ENCODE measurements at places on chromosomes 2 and 18.

DNA sequence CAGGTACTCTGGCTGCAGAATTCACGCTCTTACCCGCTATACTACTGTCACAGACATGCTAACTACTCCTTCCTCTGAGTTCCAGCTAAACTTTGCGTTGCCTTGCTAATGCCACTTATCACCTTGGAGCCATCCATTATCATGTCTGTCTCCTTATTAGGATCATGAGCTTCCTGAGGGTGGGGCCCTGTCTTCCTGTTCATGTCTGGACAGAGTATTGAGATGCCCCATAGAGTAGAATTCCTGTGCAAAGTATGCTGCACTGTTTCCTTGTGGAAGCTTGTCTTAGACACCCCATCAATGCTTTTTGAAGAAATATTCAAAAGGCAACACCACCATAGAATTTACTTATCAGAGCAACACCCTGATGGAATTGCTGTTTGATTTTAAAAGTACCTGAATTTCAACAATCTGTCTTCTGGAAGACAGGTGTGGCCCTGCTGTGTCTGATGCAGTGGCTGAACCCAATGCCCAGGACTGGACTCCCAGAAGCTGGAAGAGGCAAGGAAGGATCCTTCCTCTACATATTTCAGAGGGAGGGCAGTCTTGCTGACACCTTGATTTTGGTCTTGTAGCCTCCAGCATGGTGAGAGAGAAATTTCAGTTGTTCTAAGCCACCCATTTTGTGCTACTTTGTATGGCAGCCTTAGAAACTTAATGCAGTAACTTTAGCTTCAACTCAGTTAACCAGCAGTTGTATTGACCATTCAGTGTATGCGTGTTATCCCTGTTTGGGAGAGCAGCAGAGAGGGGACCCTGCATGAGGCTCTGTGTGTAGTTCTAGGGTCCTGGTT is 5.6 kb downstream of the LAMA3 start:
- no peak for DNase-seq

DNA sequence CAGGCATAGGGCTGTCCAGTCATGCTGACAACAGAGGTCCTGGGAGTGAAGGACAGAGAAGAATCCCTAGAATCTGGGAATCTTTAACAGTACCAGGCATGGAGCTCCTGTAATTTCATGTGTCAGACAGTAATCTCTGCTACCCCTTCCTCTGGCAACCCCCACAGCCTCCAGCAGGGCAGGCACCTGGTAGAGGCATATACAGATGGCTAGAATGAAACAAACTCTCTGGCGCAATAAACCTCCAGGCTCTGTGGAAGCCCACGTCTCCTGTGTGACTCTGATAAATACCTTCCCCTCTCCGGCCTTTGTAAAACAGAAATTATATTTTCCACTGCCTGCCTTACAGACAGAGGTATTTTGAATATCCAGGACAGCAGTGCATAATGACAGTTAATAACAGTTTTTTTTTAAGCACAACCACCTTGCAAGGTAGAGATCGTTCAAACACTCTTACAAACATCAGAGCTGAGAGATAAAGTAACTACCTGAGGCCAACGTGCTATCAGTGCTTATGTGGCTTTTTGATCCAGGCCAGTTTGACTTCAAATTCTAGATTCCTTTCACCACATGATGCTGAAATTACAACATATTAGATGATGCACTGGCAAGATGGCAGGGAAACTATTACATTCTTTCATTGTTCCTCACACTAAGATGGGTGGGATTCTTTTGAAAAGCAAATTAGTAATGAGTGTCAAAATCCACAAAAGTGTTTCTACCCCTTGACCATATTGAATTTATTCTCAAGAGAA is 47.7 kb upstream of the TMEM247 start:
- no peak for DNase-seq

GRCh38 chr2:127563458-127564428 is 28.3 kb downstream of the MYO7B start:
- DNase-seq: no peak

GRCh38 chr18:52481116-52481515 is 141.1 kb downstream of the DCC start:
- no peak for DNase-seq

GRCh38 chr18:79664525-79665125 is 15.0 kb upstream of the CTDP1 start:
- no peak for DNase-seq

GRCh38 chr2:19490846-19491435 is 132.5 kb upstream of the OSR1 start:
- no peak for DNase-seq

- no peak for DNase-seq
Observed at GRCh38 chr2:33122726-33123125, 176.0 kb downstream of the LTBP1 start.

DNA sequence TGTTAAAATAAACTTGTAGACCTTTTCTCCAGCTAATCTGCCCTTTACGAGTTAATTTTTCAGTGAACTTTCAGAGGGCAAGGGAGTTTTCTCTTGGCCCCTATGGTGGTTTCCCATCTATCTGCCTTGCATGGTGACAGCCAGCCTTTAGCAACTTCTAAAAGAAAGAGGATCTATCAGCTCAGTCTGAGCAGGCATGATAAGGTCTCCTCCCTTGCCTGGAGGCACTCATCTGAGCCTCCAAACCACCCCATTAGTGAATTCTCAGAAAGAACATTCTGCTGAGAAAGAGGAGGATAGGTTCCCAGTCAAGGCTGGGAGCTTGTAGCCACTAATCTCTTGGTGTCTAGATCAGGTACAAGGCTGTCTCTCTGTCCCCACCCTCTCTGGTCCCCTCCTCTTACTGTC is 10.7 kb upstream of the GYPC start:
- no peak for DNase-seq

DNA sequence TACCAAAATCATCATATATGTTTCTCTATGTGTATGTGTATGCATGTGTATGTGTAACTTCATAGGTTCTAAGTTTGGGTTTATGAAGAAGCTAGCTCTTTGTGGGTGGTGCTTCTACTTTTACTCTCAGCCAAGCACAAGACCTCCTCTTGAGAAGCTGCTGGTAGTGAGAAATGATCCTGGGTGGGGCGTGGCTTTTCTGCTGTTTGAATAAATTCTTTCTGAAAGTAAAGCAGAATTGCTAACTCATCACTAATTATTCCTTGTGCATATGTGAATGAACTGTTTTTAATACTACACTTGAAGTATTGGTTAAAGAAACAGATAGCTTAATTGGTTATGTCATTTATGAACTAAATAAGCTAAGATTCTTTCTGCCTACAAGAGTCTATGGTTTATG is 7.6 kb upstream of the GAREM1 start:
- no peak for DNase-seq

DNA sequence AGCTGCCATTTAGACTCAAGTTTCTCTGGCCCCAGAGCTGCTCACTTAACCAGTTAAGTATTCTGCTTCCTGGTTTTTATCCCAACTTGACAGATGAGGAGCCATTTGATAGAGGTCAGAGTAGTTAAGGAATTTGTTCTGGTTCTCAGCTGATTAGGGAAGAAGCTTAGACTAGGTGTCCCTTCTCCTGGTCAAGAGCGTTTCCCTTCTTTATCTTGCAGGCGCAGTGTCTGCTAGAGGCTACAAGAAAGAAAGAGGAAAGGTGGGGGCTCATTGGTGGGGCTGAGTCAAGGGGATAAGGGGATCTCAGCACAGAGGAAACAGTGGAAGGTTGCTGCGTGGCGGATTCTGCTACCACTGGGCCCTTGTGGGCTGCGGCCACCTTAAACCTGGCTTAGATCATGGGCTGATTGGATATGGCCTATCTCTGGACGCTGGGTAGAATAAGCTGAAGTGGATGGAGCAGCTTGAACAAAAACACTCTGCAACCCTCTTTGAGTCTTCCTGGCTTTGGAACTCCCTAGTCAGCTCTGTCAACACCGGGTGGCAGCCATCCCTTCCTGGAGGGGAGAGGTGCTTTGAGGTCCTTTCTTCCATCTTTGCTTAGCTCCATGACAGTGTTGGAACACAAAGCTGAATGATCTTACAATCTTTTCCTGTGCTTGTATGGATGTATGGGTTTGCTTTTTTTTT is 70.8 kb downstream of the QPCT start:
- no peak for DNase-seq

DNA sequence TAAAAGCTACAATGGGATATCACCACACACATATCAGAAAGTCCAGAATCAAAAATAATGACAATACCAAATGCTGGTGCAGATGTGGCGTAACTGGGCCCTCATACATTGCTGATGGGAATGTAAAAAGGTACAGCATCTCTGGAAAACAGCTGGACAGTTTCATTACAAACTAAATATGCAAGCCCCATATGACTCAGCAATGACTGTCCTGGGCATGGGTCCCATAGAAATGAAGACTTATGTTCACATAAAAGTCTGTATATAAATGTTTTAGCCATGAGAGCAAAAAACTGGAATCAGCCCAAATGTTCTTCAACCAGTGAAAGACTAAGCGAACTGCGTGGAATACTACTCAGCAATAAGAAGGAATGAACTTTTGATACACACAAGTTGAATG is 56.7 kb downstream of the ALPK2 start:
- DNase-seq: no peak

DNA sequence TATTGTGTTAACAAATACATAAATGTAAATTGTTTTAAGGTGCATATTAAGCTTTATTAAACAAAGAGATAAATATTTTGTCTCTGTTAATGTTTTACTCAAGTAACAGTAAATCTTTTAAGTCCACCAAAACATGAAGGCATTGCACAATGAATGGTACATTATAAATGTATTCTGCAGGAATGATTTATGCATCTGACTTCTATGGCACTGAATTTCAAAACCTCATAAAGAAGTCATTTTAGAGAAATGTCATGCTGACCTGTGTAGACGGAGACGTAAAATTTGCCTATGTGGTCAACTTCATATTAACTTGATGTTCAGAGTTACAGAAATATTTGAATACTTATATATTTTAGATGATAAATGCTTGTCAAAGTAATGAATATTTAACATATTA is 194.7 kb downstream of the BABAM2 start:
- no peak for DNase-seq

- no peak for DNase-seq
Observed at GRCh38 chr2:70552501-70553333, 909 bp downstream of the TGFA start.

GRCh38 chr2:829047-829446 is 121.6 kb upstream of the SNTG2 start:
- no peak for DNase-seq

DNA sequence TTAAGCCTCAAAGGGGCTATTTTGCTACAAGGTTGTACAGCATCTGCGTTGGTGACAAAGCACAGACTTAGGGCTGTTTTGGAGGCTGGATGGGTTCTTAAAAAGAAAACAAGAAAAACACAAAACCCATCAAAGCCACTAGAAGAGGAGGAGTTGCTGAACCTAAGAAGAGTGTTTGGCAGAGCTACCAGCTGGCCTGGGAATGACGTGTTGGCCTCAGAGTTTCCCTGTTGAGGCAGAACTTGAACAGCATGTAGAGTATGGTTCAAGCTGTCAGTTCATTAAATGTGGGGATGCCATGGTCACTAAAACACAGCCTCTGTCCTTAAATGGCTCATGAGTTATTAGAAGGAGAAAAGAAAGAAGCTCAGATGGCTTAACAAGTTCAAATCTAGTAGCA is 162.5 kb downstream of the TTC32 start:
- no peak for DNase-seq

DNA sequence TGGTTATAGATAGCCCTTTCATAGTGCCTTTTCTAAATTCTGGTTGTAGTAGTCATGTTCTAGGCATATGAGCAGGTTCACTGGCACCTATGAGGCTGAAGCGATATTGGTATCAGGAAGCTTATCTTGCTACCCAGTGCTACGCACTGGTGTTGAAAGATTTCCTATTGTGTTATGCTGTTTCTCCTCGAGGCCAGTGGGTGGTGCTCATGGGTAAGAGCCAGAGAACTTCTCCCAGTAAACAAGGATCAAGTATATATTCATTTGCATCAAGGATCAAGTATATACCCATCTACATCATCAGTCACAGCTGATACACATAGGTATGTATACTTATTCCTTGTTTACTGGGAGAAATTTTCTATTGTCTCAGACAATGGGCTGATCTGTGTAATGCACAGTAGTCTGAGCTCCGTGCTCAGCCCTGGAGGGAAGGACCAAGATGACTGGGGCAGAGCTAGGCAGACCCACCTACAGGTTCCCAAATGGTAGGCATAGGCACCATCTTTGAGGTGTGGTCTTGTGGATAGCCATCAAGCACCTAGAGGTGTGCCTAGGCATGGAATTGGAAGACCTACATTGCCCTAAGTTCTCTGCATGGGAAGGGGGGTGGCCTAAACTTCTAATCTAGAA is 101.2 kb upstream of the GALNT13 start:
- no peak for DNase-seq

- DNase-seq: no peak
Observed at GRCh38 chr18:76005632-76006208, 489.3 kb downstream of the ZNF516 start.

DNA sequence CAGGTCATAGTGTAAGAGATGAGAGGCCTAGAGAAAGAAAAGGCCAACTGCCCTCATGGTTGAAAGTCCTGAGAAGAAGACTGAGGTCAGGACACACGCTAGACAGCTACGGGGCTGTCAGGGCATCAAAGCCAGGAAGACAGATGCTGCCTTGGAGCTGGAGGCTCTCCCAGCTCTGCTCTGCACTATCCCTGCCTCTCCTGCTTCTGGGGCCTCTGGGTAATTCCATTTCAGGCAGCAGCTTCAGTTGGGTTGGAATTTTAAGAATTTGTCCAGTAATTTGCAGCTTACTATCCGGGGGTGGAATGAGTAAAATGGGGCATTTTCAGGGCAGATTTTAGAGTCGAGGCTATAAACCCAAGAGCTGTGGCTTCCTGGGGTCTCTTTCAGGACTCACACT is 76.2 kb upstream of the CTAGE1 start:
- no peak for DNase-seq

GRCh38 chr2:157414050-157414449 is 29.8 kb downstream of the CYTIP start:
- no peak for DNase-seq

DNA sequence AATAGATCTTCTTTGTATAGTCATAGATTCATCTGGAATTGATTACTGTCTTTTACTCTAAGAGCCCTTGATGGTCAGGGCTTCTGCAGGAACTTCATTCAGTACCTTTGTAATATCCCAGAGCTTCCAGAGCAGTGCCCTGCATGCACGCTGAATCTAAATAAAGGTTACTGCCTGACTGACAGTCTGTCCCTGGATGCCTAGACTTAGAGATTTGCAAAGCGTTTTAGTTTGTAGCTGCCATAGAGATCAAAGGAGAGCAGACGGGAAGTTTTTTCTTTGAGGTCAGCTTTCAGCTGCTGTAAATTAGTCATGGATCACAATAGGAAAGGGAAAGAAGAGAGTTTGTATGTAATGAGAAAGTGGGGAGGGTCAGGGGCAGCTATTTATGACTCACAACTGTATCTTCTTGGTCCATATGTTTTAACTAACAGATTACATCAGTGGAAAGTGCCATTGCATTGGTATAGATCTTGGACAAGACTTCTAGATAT is 45.2 kb upstream of the NYAP2 start:
- DNase-seq: no peak

DNA sequence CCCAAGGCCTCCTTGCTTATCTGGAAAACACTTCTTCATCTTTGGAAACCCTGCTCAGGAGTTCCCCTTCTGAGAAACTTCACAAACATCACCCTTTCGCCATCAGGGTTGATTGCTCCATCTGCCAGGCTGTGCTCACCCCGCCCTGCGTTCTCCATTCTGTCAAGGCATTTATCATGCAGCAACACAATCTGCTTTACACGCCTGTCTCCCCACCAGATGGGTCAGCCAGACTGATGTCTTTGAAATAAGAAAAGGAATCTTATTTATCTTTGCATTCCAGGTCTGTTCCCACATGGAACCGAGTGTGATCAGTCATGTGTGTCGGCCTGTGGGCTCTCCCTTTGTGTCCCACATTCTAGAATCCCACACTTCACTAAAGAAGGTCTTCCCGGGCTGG is 110.0 kb upstream of the ARL4C start:
- peak; percentile 18 for DNase-seq

All from GF-D8 (cell line).